ENCODE measurements at places on chromosomes 5 and 9.

GRCh38 chr5:45695804-45696156 is 400 bp downstream of the HCN1 start:
- no peak for DNase-seq

- no peak for DNase-seq
Observed at GRCh38 chr9:91495450-91495849, 71.8 kb upstream of the NFIL3 start.

DNA sequence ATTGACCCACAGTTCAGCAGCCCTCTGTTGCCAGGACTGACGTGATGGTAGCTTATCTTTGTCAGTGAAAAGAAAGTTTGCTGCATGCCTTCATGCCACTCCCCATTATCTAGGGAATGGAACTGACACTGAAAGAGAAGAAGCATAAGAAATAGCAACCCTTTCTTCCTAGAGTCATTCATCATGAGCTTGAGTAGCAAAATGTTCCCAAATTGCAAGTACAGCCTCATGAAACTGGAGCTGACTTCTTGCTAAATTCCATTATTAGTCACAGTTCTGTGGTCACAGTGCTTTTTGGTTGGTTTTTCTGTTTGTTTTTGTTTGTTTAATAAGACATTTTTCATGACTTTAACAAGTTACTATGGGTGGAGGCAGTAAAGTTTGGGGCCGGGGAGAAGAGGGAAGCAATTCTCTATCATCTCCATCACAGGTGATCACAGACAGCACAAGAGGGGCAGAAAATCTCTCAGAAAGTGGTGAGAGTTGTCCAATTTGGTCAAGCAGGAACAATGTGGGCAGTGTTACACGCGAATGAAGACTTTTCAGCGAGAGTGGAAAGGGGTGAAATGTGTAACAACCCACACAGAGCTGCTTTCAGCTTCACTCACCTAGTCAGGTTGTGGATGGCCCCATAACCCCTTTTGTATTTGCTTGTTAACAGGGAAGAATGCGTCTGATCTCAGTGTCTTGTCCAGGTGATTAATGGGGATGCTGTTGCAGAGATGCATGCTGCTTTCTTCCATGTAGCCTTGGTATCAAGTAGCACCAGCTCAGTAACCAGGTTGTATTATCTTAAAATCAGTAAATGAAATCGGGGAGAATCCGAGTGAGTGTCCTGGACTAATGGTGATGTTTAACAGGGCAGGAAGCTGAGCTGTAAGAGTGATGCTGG is 440.4 kb downstream of the DMRT2 start:
- DNase-seq, result no peak

DNA sequence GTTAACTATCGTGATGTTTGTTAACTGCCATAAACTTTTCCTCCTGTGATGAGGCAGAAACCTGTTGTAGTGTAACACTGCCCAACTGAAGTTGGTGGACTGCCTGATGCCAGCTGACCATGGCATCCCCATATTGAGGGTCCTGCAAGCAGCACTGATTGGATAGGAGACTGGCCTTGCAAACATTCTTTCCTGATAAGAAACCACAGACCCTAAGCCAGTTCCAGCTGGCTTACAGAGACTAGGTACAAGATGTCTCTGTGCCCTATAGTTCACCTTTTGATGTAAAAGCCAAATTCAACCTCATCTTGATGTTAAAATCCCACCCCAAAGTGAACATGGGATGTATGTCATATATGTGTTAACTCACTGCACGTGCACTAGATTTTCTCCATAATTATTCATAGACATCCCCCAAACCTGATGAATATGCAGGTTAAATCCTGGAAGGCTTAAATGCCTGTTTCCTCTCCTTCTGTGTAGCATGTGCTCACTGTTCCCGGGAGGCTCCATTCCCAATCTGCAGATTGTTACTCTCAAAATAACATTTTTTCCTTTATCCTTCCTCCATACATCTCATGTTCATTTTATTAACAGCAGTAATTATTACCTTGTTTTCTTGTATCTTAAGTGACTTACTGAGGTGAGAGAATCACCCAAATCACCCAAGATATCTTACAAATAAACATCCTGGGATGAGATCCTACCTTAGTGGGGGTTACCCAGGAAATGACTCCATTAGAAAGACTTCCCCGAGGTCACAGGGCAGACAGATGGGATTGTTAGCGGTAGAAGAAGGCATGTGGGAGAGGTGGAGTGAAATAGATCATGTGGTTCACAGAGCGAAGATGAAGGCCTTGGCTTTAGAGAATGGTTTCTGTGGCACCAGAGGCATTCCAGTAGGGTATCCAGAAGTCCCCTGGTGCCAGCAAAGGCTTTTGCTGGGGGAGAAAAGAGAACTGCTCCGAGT is 566.7 kb downstream of the CCDC171 start:
- DNase-seq, result no peak

DNA sequence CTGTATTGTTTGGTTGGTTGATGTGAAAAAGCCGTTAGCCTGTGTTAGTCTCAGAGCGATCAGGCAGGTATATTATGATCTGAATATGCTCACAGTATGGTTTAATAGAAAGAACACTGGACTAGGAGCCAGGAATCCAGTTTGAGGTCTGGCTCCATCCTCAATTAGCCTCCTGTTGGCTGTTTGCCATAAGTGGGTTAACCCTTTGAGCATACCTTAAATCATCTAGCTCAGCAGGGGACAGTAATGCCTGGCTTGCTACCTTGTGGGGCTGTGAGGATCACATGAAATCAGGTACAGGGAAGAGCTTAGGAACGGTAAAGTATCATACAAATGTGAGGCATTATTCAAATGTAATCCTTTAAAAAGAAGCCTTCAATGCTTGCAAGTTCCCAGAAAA is 104.7 kb downstream of the CMYA5 start:
- DNase-seq, result no peak

DNA sequence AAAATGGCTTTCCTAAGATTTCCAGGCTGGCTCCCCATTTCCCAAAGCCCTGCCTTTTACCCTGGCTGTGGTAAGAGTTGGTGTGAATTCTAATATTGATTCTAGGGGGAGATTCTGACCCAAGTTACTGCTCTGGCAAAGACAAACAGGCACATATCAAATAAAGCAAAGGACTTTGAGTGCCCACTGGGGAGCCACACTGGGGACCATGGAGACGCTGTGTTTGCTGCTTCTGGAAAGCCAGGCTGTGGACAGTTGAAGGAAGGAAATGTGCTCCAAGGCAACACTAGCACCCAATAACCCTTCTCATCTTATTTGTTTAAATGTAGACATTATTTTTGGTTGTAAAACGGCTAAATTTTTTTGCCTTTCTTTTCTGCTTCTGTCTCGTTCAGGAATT is 78.7 kb downstream of the SNCAIP start:
- no peak for DNase-seq

DNA sequence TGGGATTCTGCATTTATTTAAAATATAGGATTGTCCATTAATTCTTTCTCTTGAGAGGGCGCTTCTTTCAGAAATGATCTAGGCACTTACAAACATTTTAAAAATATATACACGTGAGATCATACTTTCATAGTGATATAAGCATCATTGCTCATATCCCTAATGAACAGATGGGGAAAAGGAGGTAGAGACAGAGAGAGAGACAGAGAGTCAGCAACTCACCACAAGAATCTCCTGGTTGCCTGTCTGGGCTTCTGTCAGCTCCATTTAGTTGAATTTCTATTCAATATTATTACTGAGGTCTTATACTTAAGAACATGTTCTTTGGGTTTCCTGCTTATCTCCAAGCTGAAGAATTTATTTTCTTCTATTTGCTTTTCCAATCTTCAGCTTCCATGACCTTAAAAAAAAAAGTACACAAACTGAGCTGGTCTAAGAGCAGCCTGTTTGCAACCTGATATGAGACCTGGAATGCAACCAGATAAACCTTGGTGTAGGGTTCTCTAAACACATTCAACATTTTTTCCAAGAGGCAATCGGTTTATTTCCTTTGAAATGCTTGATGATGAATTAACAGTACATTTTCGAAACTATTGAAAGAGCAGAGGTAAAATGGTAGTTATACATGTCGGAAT is 51.6 kb upstream of the LIFR start:
- no peak for DNase-seq

GRCh38 chr5:139376364-139376763 is 6.7 kb downstream of the SLC23A1 start:
- no peak for DNase-seq

DNA sequence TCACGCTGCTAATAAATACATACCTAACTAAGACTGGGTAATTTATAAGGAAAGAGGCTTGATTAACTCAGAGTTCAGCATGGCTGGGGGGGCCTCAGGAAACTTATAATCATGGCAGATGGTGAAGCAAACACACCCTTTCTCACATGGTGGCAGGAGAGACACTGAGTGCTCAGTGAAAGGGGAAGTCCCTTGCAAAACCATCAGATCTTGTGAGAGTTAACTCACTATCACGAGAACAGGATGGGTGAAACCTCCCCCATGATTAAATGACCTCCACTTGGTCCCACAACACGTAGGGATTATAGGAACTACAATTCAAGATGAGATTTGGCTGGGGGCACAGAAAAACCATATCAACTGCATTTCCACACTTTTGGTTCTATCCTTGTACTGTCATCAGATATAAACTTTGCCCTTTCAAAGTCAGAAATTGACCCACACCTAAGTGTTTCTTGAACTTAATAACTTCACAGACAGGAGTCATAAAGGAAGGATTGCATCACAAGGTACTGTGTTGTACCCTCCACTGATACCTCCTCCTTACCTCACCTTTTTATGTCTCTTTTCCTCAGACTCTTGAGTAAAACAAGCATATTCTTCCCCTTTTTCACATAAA is 319.1 kb upstream of the PIK3R1 start:
- DNase-seq, result no peak

GRCh38 chr5:142478113-142478512 is 153.3 kb upstream of the SPRY4 start:
- DNase-seq, result no peak

GRCh38 chr9:98132806-98133631 is 14.0 kb upstream of the TRIM14 start:
- DNase-seq, result peak; percentile 94

GRCh38 chr9:131465401-131465800 is 37.3 kb upstream of the POMT1 start:
- no peak for DNase-seq

DNA sequence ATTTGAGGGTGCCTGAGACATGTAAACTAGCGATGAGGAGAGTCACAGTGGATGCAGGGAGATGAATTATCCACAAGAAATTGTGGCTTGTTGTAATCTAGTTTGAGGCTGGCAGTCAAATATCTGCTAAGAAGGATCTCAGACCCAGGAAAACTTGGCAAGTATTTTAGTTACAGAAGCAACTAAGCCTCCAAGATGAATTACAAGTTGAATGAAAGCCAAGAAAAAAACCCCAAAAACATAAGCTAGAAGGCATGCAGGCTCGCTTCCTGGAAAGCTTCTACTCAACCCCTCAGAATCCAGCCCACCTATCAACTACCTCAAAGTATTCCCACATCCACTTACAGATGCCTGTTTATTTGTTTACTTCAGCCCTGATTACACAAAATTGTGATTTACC is 696.9 kb downstream of the MAT2B start:
- DNase-seq, result no peak

DNA sequence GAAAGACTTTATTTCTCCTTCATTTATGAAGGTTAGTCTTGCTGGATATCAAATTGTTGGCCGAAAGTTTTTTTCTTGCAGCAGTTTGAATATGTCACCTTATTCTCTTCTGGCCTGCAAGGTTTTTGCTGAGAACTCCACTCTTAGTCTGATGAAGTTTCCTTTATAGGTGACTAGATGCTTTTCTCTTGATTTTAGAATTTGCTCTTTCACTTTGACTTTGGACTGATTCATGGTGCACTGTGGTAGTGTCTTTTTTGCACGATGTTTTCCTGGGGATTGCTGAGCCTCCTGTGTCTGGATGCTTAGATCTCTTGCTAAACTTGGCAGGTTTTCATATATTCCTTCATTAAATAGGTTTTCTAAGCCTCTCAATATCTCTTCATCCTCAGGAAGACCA is 12.4 kb downstream of the AHRR start:
- no peak for DNase-seq

Measured in NCI-H1417 treated with DMSO at 0.1 percent for 48 hours (cell line).